Cerebellar nuclear complex (tissue), 1 donor: ENCODE measurements at places on chromosomes 16 and 17.

- no peak for DNase-seq
Observed at GRCh38 chr16:2874032-2874911, 8.7 kb upstream of the FLYWCH2 start.

DNA sequence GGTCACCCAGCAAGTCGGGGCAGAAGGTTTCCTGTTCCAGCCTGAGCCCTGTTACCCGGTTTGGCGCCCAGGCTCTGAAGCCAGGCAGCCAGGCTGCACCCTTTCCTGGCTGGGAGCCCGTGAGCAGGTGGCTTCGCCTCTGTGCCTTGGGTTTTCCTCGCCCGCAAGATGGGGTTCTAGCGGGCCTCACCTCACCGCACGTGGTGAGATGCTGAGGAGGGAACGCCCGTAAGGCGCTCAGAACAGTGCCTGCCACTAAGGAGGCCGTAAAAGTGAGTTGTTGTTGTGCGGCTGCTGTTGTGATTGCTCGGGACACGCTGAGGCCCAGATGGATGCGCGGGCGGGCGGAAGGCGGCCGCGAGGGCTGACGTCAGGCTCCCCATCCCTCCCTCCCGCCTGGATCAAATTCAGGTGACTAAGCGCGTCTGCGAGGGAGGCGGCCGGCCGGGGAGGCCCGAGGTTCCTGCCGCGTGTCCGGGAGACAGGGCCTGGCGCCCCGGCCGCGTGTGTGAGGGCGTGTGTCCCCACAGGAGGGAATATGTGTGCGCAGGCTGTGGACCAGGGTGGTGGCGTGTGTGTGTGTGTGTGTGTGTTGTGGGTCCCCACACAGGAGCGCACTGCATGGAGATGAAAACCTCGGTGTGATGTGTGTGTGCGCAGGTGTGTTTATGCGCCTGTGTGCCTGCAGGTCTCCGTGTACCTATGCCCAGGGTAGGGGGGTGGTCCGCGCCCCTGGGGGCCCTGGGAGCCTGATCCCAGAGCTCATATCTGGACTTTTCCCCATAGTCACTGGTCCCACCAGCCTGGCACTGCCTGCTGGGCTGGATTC is 4.3 kb downstream of the CAMKK1 start:
- DNase-seq, result peak; percentile 49

GRCh38 chr16:1193143-1193824 is 31.8 kb downstream of the TPSG1 start:
- DNase-seq, result no peak

DNA sequence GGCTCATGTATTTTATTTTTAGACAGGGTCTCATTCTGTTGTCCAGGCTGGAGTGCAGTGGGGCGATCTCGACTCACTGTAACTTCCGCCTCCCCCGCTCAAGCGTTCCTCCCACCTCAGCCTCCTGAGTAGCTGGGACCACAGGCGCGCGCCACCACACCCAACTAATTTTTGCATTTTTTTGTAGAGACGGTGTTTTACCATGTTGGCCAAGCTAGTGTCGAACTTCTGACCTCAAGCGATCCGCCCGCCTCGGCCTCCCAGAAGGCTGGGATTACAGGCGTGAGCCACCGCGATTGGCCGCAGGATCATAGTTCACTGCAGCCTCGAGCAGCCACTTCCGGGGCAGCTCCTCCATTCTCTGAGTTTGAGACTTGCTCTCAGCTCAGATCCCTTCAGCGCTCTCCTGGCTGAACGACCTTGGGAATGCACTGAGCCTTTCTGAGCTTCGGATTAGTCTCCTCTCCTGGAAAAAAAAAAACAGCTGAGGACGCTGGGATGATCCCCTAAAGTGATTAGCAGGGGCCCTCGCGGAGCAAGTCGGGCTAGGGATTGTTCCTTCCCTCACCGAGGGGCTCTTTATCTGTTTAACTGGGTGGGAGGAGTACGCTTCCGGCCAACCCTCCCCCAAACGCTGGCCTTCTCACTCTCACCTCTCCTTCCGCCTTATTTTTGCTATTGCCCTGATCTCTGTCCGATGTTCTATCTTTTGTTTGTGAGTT is 1.1 kb upstream of the PKMYT1 start:
- DNase-seq, result no peak

DNA sequence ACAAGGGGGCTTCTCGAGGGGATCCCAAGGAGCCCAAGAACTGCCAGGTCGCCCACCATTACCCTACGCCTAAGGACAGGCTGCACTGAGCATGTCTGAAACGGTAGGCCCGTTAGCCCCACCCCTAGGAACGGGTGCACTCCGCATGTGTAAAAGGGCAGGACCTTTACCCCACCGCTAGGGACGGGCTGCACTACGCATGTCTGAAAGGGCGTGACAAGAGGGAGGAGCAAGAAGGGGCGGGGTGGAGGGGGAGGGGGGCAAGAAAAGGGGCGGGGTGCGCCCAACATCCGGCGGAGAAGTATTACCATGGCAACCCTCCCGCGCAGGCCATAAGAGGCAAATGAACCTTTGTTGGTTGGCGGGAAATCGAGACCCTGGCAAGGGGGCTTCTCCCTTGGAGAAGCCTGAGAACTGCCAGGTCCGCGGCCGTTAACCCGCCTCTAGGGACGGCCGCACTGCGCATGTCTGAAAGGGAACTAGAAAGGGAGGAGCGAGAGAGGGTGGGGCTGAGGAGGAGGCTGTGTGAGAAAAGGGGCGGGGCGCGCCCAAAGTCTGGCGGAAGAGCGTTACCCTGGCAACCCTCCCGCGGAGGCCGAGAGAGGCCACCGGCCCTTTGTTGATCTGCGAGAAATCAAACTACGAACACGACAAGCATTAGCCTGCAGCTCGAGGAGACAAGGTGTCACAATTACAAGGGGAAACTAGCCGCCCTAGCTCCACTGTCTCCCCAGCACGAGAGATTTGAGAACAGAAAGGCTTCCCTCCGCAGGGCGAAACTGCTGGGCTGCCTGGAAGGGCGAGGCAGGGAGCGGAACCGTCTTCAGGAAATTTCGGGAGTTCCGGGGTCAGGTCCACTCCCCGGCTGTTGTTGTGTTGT is 2046.8 kb downstream of the TP53TG3F start:
- DNase-seq, result no peak

DNA sequence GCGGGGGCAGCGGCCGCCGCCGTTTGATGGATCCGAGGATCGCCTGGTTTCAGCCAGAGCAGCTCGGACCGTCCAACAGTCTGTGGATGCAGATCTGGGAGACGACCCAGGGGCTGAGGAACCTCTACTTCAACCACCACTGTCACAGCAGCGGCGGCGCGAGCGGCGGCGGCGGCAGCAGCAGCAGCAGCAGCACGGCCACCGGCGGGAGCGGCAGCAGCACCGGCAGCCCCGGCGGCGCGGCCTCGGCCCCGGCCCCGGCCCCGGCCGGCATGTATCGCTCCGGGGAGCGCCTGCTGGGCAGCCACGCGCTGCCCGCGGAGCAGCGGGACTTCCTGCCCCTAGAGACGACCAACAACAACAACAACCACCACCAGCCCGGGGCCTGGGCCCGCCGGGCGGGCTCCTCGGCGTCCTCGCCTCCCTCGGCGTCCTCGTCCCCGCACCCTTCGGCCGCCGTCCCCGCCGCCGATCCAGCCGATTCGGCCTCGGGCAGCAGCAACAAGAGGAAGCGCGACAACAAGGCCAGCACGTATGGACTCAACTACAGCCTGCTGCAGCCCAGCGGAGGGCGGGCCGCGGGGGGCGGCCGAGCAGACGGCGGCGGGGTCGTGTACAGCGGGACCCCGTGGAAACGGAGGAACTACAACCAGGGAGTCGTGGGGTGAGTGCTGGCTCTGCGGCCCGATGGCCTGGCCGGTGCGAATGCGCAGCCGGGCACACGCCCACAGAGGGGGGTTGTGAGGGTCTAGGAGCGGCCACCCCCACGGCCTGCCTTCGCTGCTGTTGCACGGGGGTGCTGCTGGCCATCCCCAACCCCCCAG is 702 bp downstream of the TENT4B start:
- no peak for DNase-seq

DNA sequence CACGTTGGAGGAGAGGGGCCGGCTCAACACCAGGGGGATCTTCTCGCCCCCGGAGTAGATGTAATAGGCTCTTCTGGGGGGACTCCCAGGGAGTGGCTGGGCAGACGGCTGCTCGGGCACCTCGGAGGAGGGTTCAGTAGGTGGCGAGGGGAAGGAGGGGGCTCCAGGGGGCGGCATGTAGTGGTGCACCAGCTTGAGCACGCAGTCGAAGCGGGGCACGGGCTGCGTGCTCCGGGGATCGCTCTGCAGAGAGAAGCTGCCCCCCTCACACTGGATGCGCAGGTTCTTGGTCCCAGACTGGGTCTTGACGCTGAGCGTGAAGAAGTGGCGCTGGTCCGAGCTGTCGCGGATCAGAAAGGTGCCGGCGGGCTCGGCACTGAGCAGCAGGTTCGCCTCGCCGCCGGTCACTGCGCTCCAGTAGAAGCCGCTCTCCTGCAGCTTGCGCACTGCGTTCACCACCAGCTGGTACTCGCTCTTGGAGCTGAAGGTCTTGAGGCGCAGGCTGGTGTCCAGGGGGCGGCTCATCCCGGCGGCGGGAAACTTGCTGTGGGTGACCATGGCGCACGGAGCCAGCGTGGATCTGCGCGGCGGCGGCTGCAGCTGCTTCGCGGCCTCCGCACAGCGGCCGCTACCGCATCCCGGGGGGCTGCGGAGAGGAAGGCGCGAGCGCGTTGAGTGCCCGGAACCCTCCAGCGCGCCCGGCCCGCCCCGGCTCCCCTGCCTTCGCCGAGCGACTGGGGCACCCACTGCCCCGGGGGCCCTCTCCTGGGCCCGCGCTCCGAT is 1.1 kb downstream of the SOCS3 start:
- DNase-seq, result no peak

DNA sequence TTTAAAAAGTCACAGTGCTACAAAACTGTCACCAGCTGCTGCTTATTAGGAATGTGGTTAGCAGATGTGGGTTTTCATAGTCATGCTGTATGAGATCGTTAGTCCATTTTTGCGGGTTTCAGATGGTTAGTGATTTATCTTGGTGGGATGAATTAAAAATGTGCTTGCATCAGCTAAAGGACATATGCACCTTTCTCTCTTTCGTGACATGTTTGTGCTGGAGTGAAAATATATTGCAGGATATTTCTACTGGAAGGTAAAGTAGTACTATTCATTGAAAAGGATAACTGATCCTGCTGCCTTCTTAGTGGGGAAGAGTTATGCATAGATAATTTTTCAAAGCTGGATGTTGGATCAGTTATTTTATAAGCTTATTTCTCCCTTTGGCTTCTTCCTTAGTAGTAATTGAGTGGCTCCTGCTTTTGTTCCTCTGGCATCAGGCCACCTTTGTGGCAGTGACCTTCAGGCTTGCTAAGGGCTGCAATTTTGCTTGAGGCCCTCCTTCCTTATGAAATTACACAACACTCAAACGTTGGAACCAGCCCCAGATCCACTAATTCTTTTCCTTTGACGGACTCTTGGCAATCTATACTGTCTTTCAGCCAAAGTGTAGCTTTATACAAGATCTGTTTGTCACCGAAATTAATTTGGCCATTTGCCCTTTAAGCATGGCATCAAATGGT is 7.5 kb upstream of the SNTB2 start:
- DNase-seq, result no peak

GRCh38 chr17:12613566-12613965 is 52.1 kb upstream of the MYOCD start:
- DNase-seq, result no peak

DNA sequence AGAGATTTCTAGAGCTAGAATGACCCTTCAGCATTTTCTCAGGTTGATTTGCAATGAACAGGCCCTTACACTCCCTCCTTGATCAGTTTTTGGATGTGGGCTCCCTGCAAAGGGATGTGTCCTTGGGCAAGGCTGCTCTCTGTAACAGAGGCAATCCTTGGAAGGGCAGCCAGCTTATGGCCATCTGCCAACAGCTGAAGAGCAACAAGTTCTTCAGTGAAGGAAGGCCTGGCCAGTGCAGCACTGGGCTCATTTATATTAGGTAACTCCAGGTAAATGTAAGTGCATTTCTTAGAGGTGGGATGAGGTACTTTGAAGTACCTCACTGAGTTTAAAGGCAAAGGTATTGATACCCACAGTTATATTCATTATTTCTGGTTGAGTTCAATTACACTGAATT is 114.3 kb upstream of the KCNJ16 start:
- DNase-seq, result no peak

GRCh38 chr16:81604960-81605383 is 160.4 kb downstream of the CMIP start:
- DNase-seq, result no peak

GRCh38 chr16:7316281-7316888 is 16.3 kb upstream of the RBFOX1 start:
- DNase-seq, result no peak

- no peak for DNase-seq
Observed at GRCh38 chr17:82687871-82688270, 10.6 kb downstream of the RAB40B start.

DNA sequence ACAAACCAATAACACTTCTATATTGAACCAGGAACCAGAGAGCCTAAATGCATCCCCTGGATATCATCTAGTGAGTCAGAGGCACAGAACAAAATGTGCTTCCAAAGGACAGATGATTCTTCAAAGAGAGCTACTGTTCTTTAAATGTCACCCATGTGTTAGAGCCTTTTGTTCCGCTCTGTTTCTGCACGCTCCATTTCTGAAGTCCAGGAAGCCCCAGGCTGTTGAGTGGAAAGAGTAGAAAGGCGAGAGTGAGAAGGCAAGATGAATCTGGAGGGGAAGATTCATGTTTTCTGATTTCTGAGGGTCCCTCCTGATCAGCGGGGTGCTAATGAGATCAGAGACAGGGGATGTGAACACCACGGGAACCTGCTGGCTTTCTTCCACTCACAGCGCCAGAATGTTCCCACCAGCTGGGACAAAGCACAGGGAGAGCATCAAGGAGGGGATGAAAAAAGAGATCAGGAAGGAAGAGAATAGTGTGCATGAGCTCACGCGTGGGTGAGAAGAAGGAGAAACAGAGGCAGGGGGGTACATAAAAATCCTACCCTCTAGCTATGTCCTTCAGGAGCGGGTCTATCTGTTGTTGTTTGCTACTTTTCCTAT is 559.9 kb upstream of the HSBP1 start:
- DNase-seq, result no peak

DNA sequence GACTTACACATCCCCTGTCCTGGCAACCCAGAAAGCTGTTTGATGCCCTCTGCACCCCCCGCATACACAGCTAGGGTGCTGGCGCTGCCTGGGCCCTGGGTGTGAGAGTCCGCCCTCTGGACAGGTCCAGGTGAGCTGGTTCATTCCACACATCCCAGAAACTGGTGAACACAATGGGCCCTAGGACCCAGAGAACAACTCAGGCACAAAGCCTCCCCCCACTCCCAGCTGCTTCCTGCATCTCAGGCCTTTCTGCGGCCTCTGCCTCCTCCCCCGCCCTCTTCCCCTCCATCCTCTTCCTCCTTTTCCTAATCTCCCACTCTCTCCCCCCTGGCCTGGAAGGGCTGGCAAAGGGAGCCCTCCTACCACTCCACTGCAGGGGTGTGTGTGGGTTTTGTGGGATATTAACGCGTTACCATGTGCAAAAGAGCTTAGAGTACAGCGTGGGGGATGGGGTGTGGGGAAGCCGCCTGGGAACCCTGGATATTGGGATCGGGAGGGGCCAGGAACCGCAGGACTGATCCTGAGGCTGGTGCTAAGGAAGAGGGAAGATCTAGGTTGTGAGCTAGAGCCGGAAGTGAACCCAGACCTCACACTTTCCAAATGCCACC is 1.6 kb upstream of the PPP1R9B start:
- peak; percentile 26 for DNase-seq
